ENCODE measurements at places on chromosomes 1 and 21.

GRCh38 chr1:64093941-64094340 is 109.5 kb upstream of the UBE2U start:
- DNase-seq, result no peak

DNA sequence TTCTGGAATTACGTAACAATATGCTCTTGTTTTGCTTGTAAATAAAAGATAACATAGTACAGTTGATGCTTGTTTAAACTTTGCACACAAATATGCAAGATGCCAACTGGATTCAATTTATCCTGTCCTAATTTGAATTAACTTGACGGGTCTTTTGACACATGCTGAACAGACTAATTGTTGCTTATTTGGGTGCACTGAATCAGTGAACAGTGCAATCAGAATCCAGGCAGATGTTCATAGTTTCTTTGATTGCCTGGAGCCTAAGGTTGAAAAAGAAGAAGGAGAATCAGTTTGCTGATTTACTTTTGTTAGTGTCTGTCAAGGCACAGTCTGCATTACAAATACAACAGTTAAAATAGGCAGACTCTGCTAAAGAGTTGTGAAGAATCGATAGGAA is 307.9 kb downstream of the COL11A1 start:
- no peak for DNase-seq

DNA sequence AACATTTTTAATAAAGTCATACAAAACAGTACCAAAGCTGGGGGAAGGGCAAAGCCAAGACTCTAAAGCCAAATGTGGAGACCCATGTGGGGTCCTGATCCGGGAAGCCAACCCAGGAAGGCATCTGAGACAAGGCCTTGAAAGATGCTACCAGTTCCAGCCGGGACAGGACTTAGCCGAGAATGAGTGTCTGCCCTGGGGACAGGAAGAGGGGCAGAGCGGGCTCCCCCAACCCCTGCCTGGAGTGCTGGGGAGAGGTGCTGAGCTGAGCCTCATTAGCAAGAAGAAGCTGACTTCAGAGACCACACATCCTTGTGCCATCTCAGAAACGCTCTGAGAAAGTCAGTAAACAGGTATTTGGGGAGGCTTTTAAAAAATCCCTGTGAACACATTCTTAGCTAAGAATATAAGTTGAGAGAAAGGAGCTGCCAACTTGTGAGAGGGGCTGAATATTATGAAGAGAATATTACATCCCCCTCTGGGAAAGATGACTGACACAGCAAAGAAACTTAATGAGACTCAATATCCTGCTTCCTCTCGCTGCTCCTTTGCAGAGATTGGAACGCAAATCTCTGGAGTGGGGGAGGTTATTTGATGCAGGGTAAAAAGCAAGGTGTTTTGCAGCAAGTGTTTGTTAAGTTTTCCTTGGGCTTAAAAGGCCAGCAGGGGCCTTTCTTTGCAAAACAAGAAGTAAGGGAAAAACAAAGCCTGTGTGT is 103.3 kb upstream of the KCND3 start:
- DNase-seq, result no peak

DNA sequence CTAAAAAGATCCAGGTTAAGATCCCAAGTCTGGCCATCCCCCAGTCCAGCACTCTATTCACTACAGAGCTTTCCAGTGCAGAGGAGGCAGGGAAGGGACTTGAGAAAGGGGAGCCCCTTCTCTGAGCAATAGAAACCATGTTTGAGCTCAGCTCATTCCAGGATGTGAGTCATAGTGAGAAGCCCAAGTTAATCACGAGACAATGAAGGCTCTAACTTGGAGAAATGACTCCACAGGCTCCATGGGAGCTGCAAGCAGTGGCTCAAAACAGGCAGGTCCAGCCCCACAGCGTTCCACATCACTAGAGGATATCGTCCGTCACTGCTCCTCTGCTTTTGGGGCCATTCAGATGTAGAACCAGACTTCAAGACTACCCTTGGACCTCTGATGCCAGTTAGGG is 59.1 kb downstream of the CAMK2N1 start:
- no peak for DNase-seq

DNA sequence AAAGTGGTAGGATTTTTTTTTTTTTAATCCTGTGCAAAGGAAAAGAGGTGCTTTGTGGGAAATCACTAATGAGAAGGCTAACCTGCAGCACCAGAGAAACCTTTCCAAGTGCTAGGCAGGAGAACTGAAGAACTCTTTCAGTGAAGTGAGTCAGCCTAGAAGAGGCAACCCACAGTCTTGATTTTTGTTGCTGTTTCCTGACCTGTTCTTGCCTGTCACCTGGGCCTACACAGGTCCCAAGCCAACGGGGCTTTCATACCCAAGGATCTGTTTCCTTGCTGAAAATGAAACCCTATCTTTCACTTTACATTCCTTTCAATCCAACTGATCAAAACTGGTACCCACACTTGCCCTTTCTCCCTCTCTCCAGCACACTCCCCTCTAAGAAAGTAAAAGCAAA is 7.1 kb upstream of the IKBKE start:
- DNase-seq, result no peak

DNA sequence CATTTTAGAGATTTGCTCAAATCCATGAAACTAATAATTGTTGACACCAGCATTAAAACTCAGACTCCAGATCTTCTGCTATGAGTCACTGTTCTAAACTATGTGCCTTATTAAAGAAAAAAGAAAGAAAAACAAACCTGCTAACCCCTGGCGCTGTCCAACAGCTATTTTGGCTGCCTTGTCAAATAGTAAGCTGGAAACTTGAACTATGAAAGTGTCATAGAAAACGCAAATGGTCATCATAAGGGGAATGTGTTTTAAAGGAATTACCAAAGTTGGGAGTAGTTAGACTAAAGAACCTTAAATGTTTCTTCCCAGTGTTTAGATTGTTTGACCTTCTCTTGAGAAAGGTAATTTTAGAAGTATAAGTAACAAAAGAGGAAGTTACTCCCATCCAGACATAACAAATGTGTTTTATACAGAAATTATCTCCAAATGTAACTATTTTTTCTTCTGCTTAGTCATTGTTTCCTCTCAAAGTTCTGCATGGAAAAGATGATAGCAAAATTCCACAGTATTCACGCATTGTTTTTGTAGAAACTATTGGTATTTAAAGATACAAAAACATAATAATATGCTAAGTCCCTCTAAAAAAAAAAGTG is 272.4 kb downstream of the TPR start:
- DNase-seq, result no peak

DNA sequence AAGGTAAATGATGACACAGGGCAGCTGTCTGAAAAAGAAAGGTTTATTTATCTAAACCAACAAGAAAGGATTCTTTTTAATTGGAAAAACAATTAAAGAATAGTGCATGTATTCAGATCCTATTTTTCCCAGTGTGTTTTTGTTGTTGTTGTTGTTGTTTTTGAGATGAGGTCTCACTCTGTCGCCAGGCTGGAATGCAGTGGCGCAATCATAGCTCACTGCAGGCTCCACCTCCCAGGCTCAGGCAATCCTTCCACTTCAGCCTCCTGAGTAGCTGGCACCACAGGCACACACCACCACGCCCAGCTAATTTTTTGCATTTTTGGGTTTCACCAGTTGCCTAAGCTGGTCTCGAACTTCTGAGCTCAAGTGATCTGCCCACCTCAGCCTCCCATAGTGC is 22.1 kb downstream of the NEK2 start:
- no peak for DNase-seq

DNA sequence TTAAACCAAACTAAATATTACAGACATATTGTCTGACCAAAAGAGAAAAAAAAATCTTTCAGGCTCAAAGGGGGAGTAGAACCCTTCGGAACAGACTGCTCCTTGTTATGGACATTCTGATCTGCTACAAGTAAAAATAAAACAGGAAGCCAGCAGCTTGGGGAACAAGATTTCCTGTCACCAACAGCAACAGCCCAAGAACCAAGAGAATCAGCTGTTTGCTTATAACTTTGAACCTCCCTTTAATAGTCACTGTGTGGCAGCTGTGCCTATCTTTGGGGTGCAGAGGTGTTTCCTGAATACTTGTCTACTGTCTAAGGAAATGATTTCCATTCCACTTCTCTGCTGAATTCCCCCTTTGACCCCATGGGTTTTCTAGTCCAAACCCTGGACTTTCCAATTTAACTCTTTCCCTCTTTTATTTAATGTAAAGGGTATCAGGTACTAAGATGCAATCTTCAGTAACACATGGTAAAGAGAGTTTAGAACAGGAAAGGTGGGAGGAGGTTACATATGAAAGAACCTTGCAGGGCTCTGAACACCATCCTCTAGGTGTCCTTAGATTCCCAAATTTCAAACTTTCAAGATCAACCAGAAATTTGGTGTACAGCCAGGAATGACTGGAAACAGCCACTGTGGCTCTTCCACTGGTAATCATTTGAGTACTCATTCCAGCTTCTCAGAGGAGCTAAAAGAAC is 38.6 kb downstream of the GPR3 start:
- no peak for DNase-seq

GRCh38 chr21:39705849-39706248 is 39.1 kb upstream of the IGSF5 start:
- no peak for DNase-seq

DNA sequence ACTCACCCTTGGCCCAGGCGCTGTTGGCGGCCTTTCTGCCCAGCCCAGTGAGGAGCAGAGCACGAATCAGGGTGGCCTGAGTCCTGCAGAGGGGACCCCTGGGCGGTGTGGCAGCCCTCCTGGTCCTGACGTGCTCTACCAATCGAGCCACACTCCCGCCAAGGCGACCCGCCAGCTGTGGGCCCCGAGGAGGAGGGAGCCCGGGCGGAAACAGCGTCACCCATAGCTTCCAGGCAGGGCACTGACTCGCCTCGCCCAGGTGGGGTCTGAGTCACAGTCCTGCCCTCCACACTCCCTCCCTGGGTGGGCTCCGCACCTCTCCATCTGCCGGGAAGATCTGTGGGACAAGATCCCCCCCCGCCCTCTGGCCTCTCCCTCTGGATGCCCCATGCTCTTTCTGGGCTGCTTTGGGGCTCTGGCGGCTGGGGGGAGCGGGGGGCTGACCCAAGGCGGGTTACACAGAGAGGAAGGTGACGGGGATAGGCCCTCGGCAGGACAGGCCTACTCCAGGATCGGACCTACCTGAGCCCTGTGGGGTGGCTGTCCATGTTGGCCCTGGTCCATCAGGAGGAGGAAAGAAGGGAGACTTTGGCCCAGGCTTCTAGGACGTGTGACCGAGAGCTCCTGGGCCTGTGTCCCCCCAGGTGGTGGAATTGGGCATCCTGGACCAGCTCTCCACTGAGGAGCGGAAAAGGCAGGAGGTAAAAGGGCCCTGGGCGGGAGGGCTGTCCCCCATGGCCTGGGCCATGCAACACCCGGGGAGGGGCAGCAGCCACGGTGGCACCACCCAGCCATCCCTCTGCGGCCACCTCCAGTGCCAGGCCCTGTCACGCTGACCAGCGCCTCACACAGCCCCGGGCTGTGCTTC is 14.0 kb downstream of the ARHGEF16 start:
- DNase-seq, result no peak

- DNase-seq, result no peak
Observed at GRCh38 chr1:220556641-220557040, 28.7 kb downstream of the MARK1 start.

DNA sequence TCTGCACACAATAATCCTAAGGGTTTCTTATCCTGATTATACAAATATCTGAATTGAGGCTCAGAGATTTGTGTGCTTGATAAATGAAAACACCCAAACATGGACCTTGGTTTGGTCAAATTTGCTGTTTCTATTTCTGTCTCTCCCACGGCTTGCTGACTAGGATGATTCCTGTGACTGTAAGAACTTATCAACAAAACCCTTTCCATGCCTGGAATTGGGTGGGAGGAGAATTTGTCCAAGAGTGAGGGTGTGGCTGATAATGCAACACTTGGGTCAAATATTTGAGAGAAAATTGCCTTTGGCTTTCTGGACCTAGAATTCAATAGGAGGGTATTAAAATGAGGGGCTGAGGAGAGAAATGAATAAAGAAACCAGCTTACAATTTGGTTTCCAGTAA is 48.0 kb downstream of the RHBG start:
- no peak for DNase-seq

DNA sequence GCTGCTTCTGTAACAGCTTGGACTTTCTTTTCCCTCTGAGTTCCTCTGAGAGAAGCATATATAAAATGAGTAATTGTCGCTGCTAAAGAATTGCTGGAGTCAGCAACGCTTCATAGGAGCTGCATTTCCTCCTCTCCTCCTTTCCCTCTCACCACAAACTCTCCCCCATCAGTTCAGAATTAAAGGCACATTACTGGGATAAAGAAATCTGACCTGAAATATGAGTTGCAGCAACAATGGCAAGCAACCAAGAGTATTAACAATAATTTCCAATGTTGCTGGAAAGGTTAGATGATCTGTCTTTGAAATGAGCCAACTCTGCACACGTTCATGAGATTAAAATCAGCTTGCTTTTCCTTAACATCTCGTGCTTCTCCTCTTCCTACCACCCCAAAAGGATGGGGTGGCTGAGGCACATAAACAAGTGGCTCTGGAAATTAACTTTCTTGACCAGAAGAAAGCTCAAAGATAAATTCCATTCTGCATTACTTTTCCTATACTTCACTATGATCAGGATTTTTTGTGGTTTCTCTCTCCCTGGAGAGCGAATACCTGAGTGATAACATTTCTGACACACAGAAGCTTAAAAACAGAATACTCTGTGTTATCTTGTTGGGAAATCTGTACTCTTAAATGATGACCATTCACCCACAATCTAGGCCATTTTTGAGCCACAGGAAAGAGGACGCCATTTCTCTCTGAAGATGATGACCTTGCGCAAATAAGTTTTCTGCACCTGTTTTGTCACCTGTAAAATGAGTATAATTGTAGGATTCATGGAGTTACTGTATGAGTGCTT is 90.2 kb downstream of the TGFBR3 start:
- no peak for DNase-seq

GRCh38 chr21:39845571-39846130 is 21.6 kb upstream of the PCP4 start:
- DNase-seq, result no peak

DNA sequence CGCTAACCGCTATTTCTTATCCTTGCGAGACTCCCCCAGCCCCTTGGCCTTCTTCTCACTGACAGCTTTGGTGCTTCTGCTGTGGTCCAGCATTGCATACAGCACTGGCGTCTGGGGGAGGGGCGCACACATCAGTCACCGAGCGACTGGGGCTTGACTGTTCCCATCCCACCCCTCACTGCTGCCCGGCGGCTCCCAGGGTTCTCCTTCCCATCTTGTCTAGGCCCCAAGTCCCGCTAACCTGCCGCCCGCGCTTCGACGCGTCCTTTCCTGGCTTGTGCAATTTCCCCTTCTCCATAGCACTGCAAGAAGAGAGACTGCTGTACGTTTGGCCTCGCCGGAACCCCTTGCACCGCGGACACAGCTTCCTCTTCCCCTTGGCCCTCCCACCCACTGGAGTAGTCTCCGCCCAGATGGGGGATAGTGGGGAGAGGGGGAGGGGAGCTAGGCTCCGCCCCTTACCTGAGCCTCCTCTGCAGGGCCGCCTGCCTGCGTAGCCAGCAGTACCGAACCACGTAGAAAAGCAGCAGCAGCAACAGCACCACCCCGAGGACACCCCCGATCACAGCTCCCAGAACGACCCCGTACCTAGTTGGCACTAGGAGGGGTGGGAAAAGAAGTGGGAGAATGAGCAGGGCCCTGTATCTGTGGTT is 3.8 kb downstream of the MPZ start:
- peak; percentile 79 for DNase-seq

GRCh38 chr1:234413990-234414389 is 40.7 kb downstream of the COA6 start:
- no peak for DNase-seq
